ENCODE measurements at places on chromosomes 1 and 21. TPM values are rescaled to one million over a fixed set of nuclear protein-coding genes. Genes with fewer than 3 reads are reported as not detected.

HMGCS2 gene
- total RNA-seq = not detected

CFAP74 gene
- total RNA-seq = not detected

ZNF648 gene
- total RNA-seq = not detected

CRNN gene
- total RNA-seq = not detected

CFHR3 gene
- 0.23 TPM for total RNA-seq

ITGB3BP gene
- 7.4 TPM for total RNA-seq

SPATA21 gene
- not detected for total RNA-seq

ZYG11A gene
- total RNA-seq = not detected

LGALS8 gene
- 51.6 TPM for total RNA-seq

FCAMR gene
- not detected for total RNA-seq

FOXO6 gene
- not detected for total RNA-seq

PADI2 gene
- not detected for total RNA-seq

LHX8 gene
- not detected for total RNA-seq

MAP3K21 gene
- 0.59 TPM for total RNA-seq

CFHR2 gene
- not detected for total RNA-seq

MXRA8 gene
- 172 TPM for total RNA-seq

BACE2 gene
- 61.8 TPM for total RNA-seq

LYST gene
- total RNA-seq = 17.5 TPM

PARS2 gene
- 4.6 TPM for total RNA-seq

MYOG gene
- not detected for total RNA-seq

KIF14 gene
- total RNA-seq = 8.8 TPM

ACTA1 gene
- 0.14 TPM for total RNA-seq

VAV3 gene
- total RNA-seq = not detected

SERTAD4 gene
- 0.78 TPM for total RNA-seq

KCNK2 gene
- total RNA-seq = 5.3 TPM

THEMIS2 gene
- 3.8 TPM for total RNA-seq

PLEKHN1 gene
- 1.8 TPM for total RNA-seq

Measured in smooth muscle cell of the umbilical artery (primary cell).